RCC 7860 (cell line): ENCODE measurements at places on chromosomes 4 and X.

- DNase-seq = no peak
Measured at GRCh38 chr4:129822701-129823100, 726.7 kb downstream of the C4orf33 start.

DNA sequence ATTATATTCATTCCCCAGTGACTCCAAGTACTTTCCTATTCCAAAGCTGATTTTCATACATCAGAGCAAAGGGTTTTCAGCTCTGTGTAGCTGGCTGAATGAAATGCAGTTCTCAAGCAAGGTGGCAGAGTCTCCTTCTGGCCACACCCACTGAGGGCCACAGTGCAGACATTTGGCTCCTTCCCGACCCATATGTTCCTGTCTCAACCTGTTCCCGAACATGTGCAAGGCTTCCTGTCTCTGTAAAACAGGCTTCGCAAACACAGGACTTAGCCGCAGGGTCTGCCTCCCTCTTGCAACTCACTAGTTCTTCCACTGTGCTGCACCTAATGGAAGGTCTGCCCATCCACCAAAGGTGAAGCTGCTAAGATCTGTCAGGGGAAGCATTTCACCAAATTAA lies 249.2 kb downstream of the MID1IP1 start:
- DNase-seq = no peak

DNA sequence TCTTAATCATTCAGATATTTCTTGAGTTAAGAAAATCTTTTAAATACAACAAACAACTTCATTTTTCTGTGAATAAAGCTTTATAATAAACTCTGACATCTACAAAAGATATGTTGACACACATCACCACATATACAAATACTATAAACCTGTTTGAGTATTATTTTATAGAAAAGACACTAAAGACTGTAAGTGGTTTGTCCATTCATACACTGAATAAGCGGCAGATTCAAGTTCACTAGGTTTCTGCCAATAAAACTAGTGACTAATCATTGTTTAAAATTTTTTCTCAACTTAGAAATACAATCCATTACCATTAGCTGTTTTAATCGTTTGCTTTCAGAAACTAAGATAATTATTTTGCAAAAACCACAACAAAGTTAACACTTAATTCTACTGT lies 1900.0 kb downstream of the C4orf33 start:
- DNase-seq = no peak

DNA sequence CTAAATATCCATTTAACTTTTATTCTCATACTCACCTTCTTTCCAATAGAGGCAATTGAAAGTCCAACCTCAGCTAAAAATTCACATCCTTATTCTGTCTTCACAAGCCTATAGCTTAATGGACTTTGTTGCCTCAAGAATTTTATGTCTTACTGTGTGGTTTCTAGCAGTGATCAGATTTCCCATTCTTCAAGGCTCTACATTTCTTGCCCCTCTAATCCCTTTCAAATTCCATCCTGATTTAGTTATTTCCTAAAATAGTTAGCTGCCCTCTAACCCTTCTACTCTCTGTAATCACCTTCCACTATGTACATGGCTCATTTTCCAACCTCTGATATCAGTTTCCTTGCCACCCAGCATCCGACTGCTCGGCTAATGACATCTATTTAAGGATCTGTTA lies 204.1 kb upstream of the CENPE start:
- no peak for DNase-seq

DNA sequence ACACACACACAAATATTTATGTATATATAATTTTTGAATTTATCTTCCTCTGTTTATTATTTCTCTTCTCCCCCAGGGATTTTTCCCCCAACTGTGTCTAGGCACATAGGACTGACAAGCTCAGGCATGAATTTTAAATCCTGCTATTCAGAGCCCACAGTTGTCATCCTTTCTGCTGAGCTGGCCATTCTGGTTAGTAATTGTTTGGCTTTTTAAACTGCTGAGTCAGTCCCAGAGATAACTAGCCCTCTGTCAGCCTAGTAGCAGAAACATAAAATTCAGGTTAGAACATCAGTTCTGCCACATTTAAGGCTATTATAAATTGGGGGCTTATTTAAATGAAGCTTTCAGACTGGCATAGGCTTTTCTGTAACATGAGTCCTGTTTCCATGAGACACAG lies 151.7 kb upstream of the MAOA start:
- no peak for DNase-seq

- DNase-seq = no peak
Measured at GRCh38 chr4:139574641-139575040, 18.6 kb upstream of the SETD7 start.

- DNase-seq = no peak
Measured at GRCh38 chrX:66042307-66043077, 2.6 kb upstream of the VSIG4 start.

DNA sequence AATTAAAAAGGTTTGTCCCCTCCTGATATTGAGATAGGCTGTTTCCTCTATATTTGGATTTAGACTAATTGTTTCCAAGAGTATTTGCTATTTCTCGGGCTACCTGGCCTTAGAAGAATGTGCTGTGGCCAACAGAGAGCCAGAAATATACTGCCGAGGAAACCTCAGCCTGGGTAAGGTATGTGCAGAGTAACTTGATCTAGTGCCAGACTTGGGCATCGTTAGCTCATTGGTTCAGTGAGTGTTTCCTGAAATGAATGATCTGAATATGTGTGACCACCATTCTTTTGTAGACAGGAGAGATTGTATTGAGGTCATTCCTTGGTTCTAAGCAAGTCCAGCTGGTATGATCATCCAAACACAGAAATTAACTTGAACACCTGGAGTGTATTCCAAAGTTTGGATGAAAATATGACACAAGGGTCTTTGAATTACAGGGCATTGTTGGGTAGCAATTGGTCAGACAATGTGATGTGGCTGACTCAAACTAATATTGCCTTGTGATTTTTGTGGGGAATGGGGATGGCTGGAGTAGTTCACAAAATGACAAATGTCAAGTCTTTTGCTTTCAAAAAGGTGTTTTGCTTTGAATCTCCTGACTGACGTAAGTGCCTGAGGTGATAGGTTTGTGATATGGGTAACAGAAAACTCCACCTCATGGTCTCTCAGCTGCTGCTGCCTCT lies 100.2 kb upstream of the CXCL13 start:
- DNase-seq = no peak

DNA sequence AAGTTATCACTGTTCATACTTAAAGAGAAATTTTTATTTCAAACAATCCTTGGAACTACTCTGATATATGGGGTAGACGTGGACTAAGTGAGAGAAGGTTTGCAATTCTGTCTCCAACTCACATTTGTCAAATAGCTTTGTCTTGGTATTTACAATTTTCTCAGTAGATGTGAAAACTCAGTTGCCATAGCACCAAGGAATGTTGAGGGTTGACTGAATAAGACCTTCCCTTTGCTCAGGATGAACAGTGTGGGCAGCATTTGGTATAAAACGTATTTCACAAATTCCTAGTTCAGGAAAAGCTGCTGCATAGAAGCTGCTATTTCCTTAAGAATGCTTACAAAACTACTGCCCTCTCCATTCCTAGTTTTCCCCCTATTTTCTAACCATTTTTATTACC lies 399.5 kb downstream of the NKX6-1 start:
- no peak for DNase-seq
